Esophagus squamous epithelium (tissue), 5 donors: ENCODE measurements at places on chromosomes 5 and 9. TPM values are rescaled to one million over a fixed set of nuclear protein-coding genes. Genes with fewer than 3 reads are reported as not detected.

DNA sequence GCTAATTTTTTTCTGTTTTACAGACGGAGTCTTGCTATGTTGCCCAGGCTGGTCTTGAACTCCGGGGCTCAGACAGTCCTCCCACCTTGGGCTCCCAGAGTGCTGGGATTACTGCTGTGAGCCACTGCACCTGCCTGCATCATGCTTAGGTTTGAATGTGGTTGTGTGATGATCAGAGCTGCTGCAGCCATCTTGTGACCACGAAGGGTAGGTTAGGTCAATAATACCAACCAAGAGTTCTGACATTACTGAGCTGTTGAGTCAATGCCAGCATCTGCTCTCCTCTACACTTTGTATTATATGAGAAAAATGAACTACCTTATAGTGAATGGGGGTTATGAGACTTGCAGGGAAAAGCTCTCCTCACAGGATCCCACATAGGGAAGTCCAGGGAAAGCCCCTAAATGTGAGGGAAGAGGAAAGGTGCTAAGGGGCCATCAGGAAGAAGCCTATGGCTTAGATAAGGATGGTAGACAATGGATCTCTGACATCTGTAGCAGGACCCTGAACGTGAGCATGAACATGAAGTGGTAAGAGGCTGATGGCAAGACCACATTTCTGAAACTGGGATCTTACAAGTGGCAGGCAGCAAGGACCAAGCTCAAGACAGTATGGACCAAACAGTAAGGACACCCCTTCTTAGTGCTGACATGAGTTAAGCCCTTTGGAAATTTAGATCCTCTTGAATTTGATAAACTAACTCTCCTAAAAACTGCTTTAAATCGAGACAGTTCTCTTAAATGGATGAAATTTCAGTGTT lies 75.7 kb upstream of the ZNF169 start:
- no peak overlapping the region for H3K4me3 ChIP-seq
- no peaks in the 10 kb centered on the region for H3K4me1 ChIP-seq
- no peaks in the 10 kb centered on the region for H3K27me3 ChIP-seq
- no peak overlapping the region for H3K27ac ChIP-seq

- H3K4me3 ChIP-seq = no peak overlapping the region
- DNase-seq = no peak
- no peak overlapping the region for H3K27ac ChIP-seq
- H3K36me3 ChIP-seq = no peaks in the 10 kb centered on the region
- no peaks in the 10 kb centered on the region for H3K27me3 ChIP-seq
These were observed 456.2 kb upstream of the NMUR2 start for GRCh38 chr5:152861231-152861630.

DNA sequence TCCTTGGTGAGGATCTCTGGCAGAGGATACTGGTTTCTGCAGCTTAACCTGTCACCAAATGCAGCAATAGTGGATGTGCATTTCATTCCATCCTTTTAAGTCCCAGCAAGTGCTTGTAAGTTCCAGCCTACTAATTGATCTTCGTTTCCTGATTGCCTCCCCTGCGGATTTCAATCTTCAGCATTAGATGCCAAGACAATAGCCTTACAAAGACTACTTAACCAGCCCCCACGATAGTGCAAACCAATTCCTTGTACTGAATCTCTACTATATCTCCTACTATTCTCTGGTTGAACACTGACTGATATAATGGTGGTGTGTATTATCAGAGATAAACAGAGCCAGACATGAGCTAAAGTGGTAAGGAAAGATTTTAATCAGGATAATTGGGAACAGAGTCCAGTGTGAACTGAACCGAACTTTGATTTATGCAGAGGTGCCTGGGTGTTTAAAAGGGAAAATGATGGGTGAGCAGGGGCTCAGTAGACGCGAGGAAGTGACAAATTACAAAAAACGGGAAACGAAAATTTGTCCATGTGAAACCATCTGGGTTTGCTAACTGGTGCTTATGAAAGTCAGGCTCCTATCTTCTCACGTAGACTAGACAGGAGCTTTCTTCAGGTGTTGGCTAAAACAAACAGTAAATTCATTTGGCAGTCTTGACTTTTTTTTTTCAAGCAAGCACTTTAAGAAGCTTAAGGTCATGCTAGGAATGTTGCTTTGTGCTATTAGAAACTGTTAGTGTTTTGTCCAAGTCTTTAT lies 106.9 kb upstream of the ST8SIA4 start:
- no peak overlapping the region for H3K4me3 ChIP-seq
- no peaks in the 10 kb centered on the region for H3K36me3 ChIP-seq
- no peaks in the 10 kb centered on the region for H3K4me1 ChIP-seq
- no peak overlapping the region for H3K27ac ChIP-seq

DNA sequence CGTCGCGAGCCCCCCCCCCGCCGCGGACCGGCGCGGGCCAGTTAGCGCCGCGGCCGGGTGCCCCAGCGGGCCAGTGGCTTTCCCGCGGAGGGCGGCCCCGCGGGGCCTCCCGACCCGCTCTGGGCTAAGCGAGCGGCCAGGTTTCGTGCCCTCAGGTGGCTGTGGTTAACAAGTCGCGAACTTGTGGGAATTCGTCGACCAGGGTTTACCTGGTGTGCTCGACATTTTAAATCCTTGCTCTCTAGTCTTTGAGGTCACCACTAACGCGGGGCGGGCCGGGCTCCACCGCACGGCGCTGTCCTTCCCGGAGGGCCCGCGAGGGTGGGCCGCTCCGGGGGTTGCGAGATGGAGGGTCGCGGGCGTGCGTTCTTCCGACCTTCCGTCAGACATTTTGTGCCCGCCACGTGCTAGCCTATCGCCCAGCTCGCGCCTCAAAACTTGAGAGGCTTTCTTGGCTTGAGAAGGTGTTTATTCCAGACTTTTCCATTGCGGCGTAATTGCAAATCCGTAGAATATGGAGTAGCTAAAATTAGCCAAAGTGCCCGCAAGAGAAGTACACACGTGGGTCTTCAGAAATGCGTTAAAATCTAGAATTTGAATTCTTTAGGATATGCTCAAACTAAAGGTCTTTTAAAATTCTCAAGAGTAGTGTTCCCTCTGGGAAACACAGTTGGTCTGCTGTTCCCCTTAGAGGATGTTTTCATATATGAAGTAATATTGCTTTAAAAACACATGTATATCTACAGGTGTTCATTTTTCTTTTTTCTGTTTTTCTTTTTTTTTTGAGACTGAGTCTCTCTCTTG lies 2.1 kb downstream of the ANP32B start:
- H3K36me3 ChIP-seq = no peaks in the 10 kb centered on the region
- peaks cover 18% of the 10 kb centered on the region for H3K4me1 ChIP-seq
- peak overlapping the region; percentile 85 for H3K4me3 ChIP-seq

GRCh38 chr9:84293001-84293798 lies 47.4 kb downstream of the SLC28A3 start:
- H3K36me3 ChIP-seq = peaks cover 6% of the 10 kb centered on the region
- DNase-seq = no peak
- H3K27me3 ChIP-seq = no peaks in the 10 kb centered on the region
- no peak overlapping the region for H3K4me3 ChIP-seq

- no peak overlapping the region for H3K27ac ChIP-seq
- H3K36me3 ChIP-seq = no peaks in the 10 kb centered on the region
- H3K4me3 ChIP-seq = no peak overlapping the region
- H3K4me1 ChIP-seq = no peaks in the 10 kb centered on the region
- H3K27me3 ChIP-seq = no peaks in the 10 kb centered on the region
These were observed 123.8 kb downstream of the ASTN2 start for GRCh38 chr9:117290856-117291622.

- DNase-seq = no peak
- peak overlapping the region; percentile 87 for H3K27ac ChIP-seq
- no peaks in the 10 kb centered on the region for H3K36me3 ChIP-seq
These were observed 657 bp downstream of the MTRR start for GRCh38 chr5:7869474-7870136.

DNA sequence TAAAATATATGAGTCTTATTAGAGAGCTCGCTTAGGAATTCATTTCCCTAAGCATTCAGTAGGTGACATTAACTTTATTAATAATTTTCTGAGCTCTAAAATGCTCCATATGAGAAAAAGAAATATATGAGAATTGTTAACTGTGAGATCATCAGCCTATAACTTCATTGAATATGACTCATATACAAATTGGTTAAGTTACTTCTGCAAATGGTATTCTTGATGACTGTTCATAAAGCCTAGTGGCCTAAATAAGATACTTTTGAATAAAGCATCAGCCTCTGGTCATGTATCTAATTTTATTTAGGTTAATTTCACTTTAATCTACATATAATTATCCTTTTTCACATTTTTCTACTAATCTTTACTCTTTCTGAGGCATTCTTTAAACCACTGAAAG lies 710.2 kb upstream of the ACO1 start:
- no peaks in the 10 kb centered on the region for H3K27me3 ChIP-seq
- DNase-seq = no peak
- H3K4me3 ChIP-seq = no peak overlapping the region
- no peak overlapping the region for H3K27ac ChIP-seq

DNA sequence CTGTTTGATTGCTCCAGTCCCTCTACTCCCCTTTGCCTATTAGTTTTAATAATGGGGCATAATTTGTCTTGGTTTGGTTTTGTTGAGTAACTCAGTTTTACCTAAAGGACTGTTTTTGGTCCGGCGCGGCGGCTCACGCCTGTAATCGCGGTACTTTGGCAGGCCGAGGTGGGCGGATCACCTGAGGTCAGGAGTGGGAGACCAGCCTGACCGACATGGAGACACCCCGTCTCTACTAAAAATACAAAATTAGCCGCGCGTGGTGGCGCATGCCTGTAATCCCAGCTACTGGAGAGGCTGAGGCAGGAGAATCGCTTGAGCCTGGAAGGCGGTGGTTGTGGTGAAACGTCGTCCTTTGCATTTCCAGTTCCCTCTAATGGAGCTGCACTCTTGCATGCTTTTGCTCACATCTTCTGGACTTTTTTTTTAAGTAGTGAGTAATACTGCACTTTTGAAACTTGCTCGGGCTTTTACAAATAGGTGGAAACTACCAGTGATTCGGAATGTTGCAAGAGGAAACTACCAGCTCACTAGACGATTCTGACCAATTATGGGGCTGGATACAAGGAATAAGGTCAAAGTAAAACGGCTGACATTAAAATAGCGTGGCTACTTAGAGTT lies 721 bp upstream of the MAML1 start:
- H3K27me3 ChIP-seq = no peaks in the 10 kb centered on the region
- H3K27ac ChIP-seq = peak overlapping the region; percentile 89
- no peaks in the 10 kb centered on the region for H3K36me3 ChIP-seq

DNA sequence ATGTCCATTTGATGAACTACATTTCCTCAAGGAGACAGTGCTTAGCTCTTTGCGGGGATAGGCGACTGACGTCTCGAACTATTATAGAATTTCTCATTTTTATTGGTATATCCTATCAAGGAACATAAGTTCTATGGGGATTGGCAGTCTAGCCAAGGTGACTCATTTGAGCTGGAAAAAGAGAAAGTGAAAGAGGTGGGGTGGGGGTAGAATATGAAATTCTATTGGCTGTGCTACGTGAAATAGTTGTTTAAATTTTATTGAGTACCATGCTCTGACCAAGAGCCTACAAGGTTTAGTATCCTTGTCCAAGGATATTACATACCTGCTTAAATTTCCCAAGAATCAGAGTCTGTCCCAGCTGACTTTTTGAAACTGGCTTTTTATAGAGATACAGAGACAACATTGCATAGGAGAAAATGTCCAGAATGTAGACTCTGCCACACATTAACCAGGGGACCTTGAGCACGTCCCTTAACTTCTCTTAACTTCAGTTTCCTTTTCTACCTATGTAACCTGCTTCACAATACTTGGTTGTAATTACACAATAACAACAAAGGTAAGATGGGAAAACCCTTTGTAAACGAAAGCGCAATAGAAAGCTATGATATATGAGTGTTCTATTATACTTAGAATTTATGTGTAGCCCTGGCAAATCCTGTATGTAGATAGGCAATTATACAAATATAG lies 226.4 kb upstream of the WWC1 start:
- H3K36me3 ChIP-seq = no peaks in the 10 kb centered on the region
- no peaks in the 10 kb centered on the region for H3K27me3 ChIP-seq
- no peak for DNase-seq
- H3K27ac ChIP-seq = no peak overlapping the region
- H3K4me1 ChIP-seq = no peaks in the 10 kb centered on the region

DNA sequence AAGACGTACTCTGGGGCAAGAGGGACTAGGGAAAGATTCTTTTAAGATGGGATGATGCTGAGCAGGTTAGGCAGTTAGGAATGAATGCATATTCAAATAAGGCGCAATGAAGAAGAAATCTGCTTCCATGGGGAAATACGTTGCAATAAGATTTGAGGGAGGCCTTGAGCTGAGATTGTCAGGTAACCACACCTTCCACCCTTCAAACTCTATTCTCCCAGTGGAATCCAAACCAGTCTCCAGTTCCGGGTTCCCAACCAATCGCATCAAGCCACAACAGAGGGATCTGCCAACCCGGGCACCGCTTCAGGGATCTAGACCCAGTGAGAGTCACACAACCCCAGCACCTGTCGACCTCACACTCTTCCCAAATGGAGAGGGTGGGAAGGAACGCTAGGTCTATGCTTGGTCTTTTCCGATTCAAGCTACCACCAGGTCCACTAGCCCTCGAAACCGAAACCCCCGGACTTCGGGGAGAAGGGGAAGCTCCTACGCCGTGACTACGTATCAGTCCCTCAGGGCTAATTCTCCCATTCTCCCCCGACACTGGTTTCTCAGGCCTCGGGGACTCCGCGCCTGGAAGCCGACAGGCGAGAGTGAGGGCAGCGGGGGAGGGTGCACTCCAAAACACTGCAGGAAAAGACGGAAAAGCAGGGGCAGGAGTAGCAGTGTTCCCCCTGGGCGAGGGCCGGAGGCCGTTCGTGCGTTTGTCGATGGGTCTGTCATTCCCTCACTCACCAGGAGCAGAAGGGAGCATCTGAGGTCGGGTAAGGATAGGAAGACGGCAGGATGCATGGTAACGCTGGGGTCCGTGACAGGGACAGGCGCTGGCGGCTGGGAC lies 534 bp downstream of the ERP44 start:
- peak overlapping the region; percentile 86 for H3K4me3 ChIP-seq
- no peaks in the 10 kb centered on the region for H3K27me3 ChIP-seq
- DNase-seq = no peak
- H3K27ac ChIP-seq = peak overlapping the region; percentile 96

DCTN4 gene
- total RNA-seq = 50.2 TPM

SV2C gene
- 0.26 TPM for total RNA-seq

COL23A1 gene
- total RNA-seq = 1.5 TPM

ZDHHC11 gene
- 1.8 TPM for total RNA-seq

PITX1 gene
- 625 TPM for total RNA-seq

OSMR gene
- total RNA-seq = 9.2 TPM

IL3 gene
- total RNA-seq = not detected

UQCRQ gene
- 225 TPM for total RNA-seq

PRELID2 gene
- 0.68 TPM for total RNA-seq

NTNG2 gene
- total RNA-seq = 0.95 TPM
